Activated gamma-delta T cell treated with Interleukin-2 at 50 U/mL for 16 hours (primary cell): ENCODE measurements at places on chromosomes 7 and 10.

GRCh38 chr10:114306116-114306973 lies 67.3 kb downstream of the VWA2 start:
- DNase-seq = no peak

GRCh38 chr7:129103561-129104324 lies 40.8 kb upstream of the TSPAN33 start:
- no peak for DNase-seq

- DNase-seq = no peak
Observed at GRCh38 chr7:80392229-80393169, 119.4 kb downstream of the GNAT3 start.

GRCh38 chr7:38394660-38395059 lies 121.2 kb upstream of the TARP start:
- no peak for DNase-seq

DNA sequence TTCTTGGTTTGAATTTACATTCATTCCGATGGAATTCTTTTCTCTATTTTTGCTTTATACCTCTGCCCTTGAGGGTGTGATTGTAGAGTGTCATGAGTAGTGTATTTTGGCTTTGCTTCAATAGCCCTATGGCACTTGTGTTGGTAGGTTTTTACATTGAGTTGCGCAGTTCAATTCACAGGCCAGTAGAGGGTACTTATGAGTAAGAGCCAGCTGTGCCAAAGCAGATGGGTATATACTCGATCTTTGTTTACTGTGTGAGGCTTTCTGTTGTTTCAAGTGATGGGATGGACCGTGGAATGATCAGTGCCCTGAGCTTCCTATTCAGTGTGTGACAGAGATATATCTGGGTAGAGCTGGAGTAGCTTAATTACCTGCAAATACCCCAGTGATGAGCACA lies 4.3 kb upstream of the AKR1C3 start:
- no peak for DNase-seq

- DNase-seq = no peak
Observed at GRCh38 chr10:126315494-126316177, 72.6 kb downstream of the ADAM12 start.

DNA sequence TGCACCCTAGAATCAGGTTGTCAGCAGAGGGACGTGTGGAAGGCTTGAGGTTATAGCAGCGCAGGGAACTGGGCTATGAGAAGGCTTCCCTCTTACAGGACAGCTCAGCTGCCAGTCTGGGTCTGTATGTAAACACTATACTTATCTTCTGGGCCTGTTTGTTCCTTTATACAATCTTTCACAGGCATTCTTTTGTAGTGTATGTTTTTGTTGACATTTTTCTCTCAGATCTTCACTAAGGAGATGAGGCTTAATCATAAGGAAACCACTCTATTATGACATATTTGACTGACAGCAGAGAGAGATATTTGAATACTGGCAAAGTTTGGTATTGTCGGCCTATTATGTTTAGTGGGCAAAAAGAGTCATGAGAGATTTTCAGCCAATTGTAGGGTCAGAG lies 929 bp downstream of the GBF1 start:
- DNase-seq = no peak
